NCI-H748 treated with DMSO at 0.1 percent for 48 hours (cell line): ENCODE measurements at places on chromosomes 11 and 22.

- no peak for DNase-seq
Observed at GRCh38 chr11:13338427-13339069, 61.0 kb downstream of the BMAL1 start.

DNA sequence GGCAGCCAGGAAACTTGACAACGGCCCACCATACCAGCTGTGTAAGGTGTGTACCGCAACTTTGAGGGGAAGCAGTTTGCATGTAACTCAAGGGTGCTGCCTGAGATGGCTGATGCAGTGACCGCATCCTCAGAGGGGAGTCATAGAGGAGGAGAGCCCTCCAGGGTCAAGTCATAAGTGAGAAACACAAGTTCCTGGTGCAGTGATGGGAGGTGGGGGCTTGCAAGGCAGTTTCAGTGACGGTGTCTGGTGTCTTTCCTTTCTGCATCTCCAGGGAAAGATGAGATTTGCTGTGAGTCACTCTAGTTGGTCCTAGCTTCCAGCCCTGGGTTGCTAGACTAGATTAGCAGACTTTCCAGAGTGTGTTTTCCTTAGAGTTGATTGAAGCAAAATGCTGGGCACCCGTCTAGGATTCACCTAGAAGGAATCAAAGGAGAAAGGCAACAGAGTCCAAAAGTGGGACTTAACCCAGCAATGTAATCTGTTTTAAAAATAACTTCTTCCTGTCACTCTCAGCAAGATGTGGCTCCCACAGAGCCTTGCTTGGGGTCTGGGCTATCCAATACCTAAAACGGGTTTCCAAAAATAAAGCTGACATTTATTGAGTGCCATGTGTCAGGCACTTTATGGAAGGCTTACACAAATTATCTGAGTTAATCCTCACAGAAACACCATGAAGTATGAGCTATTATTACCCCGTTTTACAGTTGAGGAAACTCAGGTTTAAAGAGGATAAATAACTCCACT lies 265.4 kb upstream of the PLET1 start:
- DNase-seq, result no peak

- DNase-seq, result no peak
Observed at GRCh38 chr11:61102667-61103571, 630 bp downstream of the CD5 start.

- no peak for DNase-seq
Observed at GRCh38 chr11:86930957-86931547, 24.1 kb downstream of the FZD4 start.

- DNase-seq, result no peak
Observed at GRCh38 chr11:75087319-75088305, 9.1 kb downstream of the OR2AT4 start.

DNA sequence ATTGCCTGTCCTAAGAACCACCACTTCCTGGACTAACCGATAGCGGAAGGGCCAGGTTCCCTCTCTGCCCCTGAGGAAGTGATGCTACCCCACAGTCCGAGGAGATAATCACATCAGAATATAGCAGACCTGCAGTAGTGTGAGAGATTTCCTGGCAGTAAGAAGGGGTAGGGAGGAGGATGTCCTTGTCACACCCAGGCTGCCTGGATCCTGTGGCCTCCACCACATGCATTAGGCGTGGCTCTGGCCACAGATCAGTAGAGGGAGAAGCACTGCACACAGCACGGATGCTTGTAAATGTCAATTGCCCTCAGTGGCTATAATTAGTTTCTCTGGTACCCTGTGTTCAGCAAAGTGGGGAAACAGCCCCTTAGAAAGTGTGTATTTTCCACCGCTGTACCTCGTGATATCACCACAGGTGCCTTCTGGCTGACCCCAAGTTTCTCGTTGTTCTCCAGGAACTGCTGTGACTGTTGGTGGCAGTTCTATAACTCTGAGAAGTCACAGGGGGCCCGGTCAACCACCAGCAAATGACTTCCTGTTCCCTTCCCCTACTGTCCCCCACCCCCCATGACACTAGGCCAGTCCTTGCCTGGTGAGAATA lies 61.8 kb downstream of the UBASH3B start:
- no peak for DNase-seq

DNA sequence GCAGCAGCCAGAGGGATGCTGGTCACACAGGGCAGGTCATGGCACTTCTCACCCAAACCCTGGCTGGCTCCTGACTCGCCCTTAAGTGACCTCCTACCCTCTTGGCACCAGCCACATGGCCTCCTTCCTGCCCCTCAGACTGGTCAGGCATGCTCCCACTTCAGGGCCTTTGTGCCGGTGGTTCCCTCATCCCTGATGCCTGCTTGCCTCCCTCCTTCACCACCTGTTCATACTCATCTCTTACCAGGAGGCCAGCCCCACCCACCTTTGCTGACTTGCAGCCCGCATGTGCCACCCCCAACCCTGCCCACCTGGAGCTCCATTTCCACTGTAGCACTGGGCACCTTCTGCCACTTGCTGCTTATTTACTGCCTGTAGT lies 20.1 kb downstream of the GNAZ start:
- DNase-seq, result no peak

DNA sequence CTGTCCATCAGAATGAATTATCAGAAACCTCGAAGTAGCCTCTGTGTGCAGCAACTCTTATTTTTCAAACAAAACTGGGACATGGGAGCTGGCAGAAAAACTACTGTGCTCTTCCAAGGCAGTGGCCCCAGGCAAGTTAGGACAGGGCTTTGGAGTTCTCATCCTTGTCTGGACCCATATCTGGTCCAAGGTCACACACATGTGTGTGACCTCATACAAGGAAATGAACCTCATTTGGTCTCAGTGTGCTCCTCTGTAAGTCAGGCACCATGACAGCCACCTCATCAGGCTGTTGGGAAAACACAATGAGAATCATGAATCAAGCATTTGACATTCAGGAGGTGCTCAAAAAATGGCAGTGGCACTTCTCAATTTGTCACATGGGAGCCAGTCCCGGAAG lies 25.8 kb downstream of the LARGE1 start:
- no peak for DNase-seq

GRCh38 chr11:39239553-39239952 lies 2219.9 kb downstream of the LRRC4C start:
- no peak for DNase-seq

GRCh38 chr11:72668629-72669347 lies 5.4 kb downstream of the PDE2A start:
- no peak for DNase-seq

- DNase-seq, result no peak
Observed at GRCh38 chr22:46737105-46737975, 712 bp downstream of the CERK start.

GRCh38 chr11:80379620-80380278 lies 938.9 kb upstream of the TENM4 start:
- DNase-seq, result peak; percentile 88

- DNase-seq, result no peak
Observed at GRCh38 chr22:22094921-22095320, 112.3 kb upstream of the TOP3B start.

GRCh38 chr22:43001271-43002201 lies 13.4 kb downstream of the PACSIN2 start:
- DNase-seq, result no peak

GRCh38 chr11:63907808-63908530 lies 9.0 kb downstream of the RCOR2 start:
- no peak for DNase-seq
